Activated naive CD4-positive, alpha-beta T cell (primary cell): ENCODE measurements at places on chromosomes 2 and 18.

- no peak for DNase-seq
Measured at GRCh38 chr18:42617221-42617620, 498.3 kb downstream of the RIT2 start.

DNA sequence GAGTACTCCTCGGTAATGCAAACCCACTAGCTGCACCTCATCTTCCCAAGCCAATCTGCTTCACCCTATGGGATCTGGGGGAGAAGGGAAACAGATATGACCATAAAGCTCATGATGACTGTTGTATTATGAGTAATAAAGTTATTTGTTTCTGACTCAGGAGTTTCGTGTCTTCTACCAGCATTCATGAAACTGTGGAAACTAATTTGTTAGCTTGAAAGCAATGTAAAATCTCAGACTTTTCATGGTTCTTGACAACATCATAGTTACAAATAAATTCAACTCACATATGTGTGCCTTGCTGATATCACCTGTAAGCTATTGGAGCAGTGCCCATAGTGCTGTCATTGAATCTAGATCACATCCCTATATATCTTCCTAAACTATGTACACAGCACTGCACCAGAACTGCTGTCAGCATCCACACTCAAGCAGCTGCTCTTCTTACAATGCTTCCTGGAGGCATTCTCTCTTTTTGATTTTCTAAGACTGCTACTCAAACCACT, 135.6 kb upstream of the KYNU start:
- DNase-seq: no peak

DNA sequence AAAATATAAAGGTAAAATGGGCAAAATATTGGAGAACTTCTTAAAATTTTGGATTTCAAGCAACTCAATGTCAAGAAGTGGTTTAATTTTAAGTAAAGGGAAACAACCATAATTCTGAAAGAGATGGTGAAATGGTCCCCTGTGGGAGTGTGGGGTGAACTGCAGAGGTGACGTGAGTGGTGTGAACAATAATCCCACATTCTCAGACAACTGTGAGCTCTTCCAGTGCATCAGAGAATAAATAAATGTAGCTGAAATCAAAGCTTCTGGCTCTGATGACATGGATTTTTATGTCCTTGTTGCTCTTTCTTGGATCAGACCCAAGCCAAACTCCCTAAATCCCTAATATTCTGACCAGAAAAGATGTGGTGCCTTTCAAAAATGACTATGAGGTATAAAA, 672.7 kb downstream of the ZEB2 start:
- no peak for DNase-seq

DNA sequence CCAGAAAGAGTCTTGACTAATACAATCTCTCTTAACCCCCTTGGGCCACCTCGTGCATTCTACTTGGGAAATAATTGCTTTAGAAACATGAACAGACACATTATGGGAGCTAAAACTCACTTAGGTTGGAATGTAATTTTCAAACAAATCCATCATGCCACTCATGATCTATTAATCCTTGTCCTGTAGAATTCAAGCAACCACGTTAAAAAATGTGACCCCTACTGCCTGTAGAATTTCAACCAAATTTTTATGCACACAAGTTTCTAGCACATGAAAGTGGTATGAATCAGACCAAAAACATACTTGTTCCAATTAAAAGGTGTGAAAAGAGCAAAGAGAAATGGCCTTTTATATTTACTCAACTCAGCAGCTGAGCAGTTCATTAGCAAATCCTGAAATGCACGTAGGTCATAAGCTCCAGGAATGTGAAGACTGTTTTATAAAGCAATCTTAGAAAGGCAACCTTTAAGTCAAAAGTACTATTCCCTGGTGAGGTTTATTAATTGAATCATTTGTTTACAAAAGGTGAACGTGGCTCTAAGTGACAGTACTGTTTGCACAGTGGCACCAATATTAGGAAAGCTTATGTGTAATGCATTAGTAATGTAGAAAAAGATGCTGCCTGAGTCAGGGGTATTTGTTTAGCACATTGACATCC, 459.4 kb upstream of the UBE2E3 start:
- no peak for DNase-seq

DNA sequence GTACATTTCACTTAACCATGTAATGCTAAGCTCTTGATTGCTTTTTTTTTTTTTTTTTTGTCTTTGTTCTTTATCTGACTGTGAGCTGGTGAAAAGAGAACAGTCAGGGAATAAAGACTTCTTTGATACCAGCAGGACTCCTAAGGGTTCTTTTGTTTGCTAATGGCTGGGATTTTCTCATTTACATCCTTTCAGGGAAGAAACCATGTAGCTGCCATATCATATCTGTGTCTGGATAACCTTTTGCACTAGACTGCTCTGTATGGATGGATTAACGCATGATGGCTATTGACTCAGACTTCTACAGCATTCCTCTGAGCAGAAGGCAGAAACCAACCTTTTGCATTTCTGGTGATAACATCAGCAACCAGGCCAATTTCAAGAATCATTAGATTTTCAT, 504.0 kb downstream of the LRRTM4 start:
- no peak for DNase-seq

- DNase-seq: no peak
Measured at GRCh38 chr2:74148457-74149246, 940 bp upstream of the BOLA3 start.

GRCh38 chr2:241505781-241506201, 2.6 kb downstream of the STK25 start:
- DNase-seq: no peak

DNA sequence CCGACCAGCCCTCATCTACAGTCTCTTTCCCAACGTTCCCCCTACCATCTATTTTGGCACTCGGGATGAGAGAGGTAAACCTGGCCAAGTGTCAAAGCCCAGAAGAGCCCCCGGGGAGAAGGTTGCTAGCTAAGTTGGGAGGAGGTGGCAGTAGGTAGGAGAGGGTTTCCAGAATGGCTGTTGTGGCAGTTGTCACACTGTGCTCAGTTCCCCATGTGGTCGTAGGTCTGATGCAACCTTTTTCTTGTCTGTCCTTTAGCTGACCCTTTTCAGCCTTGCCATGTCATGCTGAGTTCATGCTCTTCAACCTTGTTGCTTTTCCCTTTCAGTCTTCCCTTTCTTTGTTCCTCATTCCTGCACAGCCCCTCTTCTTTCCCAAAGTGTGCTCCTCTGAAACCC, 34.5 kb downstream of the TTLL4 start:
- no peak for DNase-seq
